ENCODE measurements at places on chromosomes 6 and 20.

GRCh38 chr20:57738484-57738883 lies 28.7 kb upstream of the PMEPA1 start:
- DNase-seq = no peak

DNA sequence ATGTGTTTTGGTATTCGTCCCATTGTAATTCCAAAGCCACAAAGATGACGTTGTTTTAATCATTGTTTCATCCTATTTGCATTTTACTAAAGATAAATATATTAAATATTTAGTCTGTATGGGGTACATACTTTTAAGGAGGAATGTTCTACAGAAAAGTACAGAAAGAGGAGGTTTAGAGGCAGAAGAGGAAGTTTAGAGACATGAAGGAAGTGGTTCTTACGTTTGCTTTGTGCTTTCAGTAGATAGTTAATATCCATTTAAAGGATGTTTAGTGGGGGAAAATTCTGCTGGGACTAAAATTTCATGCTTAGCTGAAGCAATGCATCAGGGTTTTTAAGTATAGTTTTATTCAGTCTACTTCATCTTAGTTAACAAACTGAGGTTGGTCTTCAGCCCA lies 116.6 kb downstream of the CRYBG1 start:
- DNase-seq = no peak

DNA sequence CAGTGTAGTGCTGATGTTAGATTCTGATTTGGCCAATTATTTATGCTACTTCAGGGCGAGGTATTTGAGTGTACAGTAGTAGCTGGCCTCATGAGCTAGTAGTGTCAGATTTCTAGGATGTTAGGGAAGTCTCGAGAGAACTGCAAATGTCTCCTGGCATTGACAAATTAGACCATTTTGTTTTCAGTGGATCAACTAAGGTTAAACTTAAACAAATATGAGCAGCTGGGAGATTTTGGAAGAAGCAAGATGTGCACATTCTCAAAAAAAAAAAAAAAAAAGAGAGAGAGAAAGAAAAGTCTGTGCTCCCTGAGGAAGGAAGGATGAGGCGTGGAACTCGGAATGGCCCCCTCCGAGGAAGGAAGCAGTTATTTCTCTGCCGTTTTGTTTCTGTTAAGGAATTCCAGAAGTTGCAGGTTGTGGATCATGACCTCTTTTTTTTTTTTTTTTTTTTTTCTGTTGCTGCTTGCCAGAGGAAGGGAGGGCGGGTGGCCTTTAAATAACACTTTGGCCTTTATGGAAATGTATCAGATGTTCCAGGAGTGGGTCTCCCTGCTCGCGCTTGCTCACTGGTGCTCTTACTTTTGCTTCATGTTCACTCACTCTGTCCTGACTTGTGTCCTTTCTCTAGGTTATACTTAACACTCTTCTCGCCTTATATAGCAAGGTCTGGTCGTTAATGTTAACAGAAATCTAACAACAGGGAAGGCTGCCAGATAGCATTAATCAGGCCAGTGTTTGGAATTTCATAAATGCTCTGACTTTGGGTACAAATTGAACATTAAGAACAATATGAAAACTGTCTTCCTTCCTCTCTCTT lies 124.4 kb downstream of the TCP11 start:
- DNase-seq = no peak

GRCh38 chr6:45082091-45082490 lies 246.0 kb upstream of the RUNX2 start:
- DNase-seq = no peak

DNA sequence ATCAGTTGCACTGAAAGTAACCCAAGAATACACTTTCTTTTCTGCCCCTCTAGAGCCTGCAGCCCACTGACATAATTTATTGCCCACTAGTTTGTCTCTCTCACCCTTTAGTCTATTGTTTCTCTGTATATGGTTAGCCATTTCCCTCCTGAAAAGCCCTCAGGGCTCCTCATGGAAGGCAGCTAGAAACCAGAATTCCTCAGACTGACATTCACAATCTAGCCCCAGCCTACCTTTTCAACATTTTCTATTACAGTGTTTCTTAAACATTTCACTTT lies 21.4 kb upstream of the PAQR8 start:
- DNase-seq = no peak

DNA sequence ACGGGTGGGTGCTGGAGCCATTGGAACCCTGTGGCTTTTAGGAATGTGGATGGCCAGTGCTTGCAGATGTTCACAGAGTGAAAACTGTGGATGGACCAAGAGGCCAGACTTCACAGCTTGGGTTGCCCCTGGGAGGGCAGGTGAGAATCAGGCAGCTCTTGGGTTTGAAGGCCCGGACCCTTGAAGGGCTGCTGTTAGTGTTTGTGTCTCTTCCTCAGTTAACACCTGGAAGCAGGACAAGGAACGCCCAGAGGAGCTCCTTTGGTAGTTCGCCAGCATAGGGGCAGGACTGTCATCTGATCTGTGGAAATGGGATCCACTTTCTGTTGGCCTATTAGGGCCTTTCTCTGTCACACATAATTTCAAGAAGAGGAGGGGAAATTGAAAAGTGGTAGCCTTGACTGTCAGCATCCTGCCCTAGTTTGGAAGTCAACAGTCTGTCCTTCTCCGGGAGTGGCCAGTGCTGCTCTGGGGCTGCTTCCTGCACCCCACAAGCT lies 43.6 kb downstream of the RIOK1 start:
- DNase-seq = no peak

Data from GM04503 (cell line).